ENCODE measurements at places on chromosomes 11 and 22.

DNA sequence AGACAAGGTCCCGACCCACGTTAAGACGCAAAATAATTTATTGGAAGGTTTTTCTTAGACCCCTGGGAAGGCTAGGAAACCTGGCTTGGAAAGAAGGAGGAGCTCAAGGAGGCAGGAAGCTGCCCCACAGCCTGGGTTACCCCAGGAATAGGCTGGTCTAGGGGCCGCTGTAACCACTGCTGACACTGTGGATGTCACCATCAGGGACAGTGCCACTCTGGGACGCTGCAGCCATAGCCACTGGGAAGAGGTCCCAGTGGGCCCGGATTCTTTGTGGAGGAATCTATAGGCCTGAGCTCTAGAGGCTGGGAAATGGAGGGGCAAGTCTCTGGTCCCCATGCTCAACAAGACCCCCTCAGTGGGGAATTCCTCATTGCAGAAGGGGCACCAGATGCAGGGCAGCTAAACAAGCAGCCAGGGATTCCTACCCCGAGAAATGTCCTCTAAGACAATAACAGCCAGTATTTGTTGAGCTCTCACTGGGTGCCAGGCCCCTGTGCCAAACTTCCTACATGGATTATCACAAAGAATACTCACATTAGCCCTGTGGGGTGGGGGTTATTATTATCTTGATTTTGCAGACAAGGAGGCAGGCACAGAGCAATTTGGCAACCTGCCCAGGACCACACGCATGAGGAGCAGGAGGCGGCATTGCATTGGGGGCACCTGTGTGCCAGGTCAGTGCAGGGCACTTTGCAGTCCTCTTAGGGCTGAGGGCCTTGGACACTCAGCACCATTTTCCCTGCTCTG, 19.5 kb upstream of the CHKA start:
- no peak for DNase-seq

DNA sequence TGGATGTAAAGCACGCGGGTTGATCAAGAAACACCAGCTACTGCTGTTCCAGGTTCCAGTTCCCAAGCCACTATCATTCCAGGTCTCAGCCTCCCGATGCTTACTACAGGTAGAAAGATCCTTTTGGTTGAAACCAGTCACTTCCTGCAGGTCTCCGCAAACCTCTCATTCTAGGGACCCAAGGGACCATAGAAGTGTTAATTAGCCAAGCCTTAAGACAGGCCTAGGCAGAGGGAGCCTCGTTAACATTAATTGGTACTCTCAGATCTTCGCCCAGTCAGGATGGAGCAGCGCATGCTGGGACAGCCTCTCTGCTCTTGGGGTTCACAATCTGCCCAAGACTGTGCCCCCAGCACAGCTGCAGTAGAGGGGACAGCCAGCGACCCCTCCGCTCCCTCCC, 11.2 kb upstream of the OAF start:
- DNase-seq = no peak

- no peak for DNase-seq
Observed at GRCh38 chr22:30421695-30422480, 3.7 kb upstream of the MTFP1 start.

GRCh38 chr11:1819074-1819473, 15.7 kb upstream of the SYT8 start:
- no peak for DNase-seq

- no peak for DNase-seq
Observed at GRCh38 chr11:12200279-12200990, 90.0 kb downstream of the MICAL2 start.

Measured in nephron progenitor cell (in vitro differentiated cells).